Chondrocyte (in vitro differentiated cells): ENCODE measurements at places on chromosomes 4 and X. TPM values are rescaled to one million over a fixed set of nuclear protein-coding genes. Genes with fewer than 3 reads are reported as not detected.

The PAGE2B gene
- not detected in 3 replicates for total RNA-seq

The SLC9B2 gene
- 18.7 to 21.7 TPM (median 20.3 TPM) in 3 replicates for total RNA-seq

The RHOXF2B gene
- not detected in 3 replicates for total RNA-seq

The OCIAD2 gene
- 7.9 to 18.1 TPM (median 14.5 TPM) in 3 replicates for total RNA-seq

The YY2 gene
- total RNA-seq = 3.6 to 4.9 TPM (median 4.7 TPM) in 3 replicates

The USP51 gene
- total RNA-seq = 1.0 to 2.0 TPM (median 1.1 TPM) in 3 replicates

The PCDH10 gene
- total RNA-seq = 30.2 to 69.6 TPM (median 30.5 TPM) in 3 replicates

The FABP2 gene
- total RNA-seq = not detected in 3 replicates

The CCDC110 gene
- 2.3 to 5.4 TPM (median 3.7 TPM) in 3 replicates for total RNA-seq

The QRFPR gene
- total RNA-seq = not detected in 3 replicates

The SHOX gene
- total RNA-seq = 0.15 TPM in 1 of 3 replicates, not detected in the others

The PAGE2 gene
- not detected in 3 replicates for total RNA-seq

The SMARCA5 gene
- 42.5 to 55.4 TPM (median 42.9 TPM) in 3 replicates for total RNA-seq

The NONO gene
- 319 to 354 TPM (median 341 TPM) in 3 replicates for total RNA-seq
